ENCODE measurements at places on chromosomes 3 and 15.

- no peak for DNase-seq
These were observed 405.8 kb downstream of the OCA2 start for GRCh38 chr15:27693280-27693679.

DNA sequence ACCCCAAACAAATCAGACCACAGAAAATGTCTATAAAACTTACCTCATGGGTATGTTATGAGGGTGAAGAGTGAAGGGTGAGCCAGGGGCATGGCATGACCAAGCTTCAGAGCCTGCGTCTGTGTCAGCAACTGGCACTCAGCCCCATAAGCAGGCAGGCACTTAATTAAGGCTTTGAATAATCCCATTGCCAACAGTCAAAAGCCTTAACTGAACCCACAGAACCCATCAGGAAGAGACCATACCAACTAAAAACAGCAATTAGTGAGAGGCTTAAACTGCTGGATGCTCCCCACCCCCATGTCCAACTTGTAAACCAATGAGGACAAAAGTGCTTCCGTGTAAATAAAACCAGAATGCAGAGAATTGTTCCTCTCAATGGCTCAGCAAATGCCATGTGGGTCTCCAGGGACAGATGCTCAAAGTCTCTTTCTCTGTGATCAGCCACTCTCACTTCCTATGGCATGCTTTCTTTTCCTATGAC, 126.0 kb downstream of the MYLK start:
- no peak for DNase-seq

GRCh38 chr3:123480428-123480827, 31.5 kb upstream of the ADCY5 start:
- no peak for DNase-seq

DNA sequence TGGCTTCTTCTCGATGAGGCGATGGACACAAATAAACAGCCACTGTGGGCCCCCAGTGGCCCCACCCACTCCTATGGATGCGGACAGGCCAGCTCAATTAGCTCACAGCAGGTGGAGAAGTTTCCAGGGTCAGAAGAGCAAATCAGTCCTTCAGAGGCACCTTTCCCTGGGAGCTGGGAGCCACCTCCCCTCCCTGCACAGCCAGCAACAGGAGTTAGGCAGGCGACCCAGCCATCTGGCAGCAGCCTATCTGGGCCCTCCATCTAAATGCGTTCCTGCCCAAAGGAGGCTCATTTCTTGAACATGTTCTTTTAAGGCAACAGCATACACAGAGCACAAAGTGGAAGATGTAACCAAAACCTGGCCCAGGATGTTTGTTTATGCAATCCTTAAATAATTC, 211.9 kb upstream of the ARRDC4 start:
- no peak for DNase-seq

DNA sequence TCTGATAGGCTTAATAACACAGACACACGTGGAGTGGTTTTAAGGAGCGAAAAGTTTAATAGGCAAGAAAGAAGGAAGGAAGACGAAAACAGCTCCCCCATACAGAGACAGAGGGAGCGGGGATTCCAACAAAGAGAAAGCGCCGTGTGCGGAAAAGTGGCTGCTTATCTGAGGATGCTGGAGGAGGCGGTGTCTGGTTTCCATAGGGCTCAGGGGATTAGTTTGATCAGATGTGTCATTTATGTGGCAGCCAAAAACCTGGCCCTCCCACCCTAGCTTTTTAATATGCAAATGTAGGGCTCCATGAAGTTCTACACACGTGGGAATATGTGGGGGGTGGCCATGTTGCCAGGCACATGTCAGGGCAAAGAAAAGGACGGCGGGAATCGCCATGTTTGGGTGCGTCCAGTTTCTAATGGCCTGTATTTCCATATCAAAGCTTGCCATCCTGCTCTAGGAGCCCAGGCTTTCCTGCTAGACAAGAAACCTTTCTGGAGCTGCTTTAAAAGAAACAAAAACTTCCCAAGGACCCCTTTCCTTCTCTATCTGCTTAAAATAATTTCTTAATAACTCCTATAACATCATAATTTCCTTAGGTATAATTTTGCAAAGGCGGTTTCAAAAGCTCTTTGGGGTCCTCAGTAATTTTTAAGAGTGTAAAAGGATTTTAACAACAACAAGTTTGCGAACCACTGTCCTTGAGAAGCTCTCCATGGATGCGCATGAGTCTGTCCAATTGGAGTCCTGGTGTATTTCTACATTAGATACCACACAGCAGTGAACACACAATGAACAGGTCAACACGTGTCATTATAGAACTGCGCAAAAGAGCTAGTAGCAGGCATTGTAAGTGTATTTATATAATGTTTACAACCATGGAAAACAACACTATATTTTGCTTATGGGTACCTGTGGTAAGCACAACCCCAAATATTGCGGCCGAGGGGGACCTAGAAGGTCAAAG, 622 bp upstream of the ZNF589 start:
- no peak for DNase-seq

- no peak for DNase-seq
These were observed 171.7 kb upstream of the TLE3 start for GRCh38 chr15:70269311-70269911.

- DNase-seq: no peak
These were observed 237.8 kb upstream of the ADAMTS9 start for GRCh38 chr3:64925575-64925974.

DNA sequence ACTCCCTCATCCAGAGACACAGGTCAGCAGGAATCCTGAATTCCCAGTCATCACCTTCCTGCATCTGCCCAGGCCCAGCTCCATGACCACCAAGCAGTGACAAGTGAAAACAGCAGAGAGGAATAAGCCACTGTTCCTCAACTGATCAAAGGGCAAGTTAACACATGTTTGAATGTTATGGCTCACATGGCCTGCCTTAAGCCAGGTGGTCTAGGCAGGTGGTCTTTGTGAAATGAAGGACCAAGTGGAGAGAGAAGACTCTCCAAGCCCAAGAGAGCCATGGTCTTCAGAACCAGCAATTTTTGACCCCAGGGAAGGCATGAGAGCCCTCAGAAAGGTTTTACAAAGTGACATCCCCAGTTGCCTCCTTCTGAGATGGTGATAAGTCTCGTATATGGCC, 161.8 kb downstream of the EPHB1 start:
- DNase-seq: no peak

DNA sequence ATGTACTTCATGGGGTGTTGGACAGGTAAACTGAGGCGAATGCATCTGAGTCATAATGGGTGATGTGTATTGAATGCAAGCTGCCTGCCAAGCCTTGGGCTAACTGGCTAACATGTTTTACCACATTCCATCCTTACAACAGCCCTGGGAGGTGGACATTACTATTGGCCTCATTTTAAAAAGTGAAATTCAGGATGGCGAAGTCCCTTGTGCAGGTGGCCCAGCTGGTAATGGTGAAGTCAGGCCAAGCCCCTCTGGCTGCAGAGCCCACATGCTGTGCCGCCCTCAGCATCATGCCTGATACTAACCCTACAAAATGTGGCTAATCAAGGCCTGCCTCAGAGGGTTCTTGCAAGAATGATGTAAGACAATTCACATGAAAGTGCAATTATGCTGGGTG, 60.0 kb upstream of the CHD2 start:
- DNase-seq: no peak

- peak; percentile 83 for DNase-seq
These were observed 2.7 kb downstream of the TMEM108 start for GRCh38 chr3:133040696-133041523.

GRCh38 chr15:49415638-49416037, 7.4 kb upstream of the FGF7 start:
- DNase-seq: no peak

DNA sequence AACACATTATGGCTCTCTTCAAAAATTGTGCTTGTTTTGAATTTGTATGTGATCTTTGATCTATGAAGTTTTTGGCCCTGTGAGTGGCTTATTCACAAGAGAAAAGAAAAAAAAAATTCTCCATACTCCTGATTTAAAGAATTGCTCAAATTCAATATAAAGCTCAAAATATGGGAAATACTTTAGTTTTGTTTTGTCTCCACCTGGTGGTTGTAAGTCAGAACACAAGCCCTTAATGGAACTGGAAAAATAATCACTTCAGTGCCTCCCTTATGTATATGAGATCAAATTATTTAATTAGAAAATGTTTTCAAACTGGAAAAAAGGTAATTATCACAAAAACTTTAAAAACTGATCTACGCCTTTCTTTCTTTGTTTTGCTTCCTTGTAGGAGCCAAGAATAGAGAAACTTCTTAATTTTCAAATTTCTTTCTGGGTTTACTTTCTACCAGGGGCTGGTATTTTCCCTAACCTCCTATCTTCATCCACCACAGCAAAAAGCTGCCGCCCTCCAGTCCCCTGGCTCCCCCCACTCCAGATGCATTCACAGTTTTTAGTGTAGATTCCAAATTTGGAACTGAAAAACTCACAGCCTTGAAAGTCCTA, 50.6 kb downstream of the SERP1 start:
- no peak for DNase-seq

DNA sequence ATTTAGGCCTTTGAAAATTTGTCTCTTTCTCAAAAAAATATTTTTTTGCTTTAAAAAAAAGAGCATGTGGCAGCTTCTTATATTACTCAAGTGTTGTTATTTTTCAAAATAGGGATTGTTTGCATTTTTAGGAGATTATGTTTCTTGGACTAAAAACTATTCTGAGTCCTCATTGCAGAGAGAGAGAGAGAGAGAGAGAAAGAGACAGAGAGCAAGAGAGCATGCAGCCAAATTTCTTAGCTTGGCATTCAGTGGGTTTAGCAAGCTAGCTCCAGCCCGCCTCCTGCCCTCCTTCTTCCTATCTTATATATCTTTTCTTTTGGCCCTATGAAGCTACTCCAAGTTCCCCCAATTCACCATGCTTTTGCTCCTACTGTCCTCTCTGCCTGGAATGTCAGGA, 55.7 kb downstream of the CEMIP start:
- no peak for DNase-seq

DNA sequence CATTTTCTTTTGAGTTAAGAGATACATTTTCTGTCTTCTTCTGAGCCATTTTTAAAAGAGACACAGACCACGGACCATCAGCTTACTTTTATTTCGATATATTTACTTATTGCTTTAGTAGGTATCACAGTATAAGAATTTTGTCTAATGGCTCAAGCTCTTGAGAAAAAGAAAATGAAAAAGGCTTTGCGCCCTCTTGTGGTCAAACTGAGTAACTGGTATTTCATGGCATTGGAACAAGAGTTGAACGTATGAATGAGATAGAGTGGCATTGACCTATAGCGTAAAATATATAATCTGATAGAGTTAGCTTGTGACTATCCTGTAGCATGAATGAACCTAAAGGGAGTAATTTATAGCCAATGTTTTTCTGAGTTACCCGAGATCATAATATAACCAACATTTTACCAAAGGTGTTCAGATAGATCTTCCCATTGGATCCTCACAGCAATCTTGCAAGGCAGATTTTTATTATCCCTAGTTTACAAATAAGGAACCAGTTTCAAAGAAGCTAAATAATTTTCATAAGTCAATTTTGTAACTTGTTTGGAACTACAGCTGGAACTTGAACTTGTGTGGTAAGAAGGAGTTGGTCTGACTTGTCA, 154.6 kb downstream of the POLR2M start:
- no peak for DNase-seq

DNA sequence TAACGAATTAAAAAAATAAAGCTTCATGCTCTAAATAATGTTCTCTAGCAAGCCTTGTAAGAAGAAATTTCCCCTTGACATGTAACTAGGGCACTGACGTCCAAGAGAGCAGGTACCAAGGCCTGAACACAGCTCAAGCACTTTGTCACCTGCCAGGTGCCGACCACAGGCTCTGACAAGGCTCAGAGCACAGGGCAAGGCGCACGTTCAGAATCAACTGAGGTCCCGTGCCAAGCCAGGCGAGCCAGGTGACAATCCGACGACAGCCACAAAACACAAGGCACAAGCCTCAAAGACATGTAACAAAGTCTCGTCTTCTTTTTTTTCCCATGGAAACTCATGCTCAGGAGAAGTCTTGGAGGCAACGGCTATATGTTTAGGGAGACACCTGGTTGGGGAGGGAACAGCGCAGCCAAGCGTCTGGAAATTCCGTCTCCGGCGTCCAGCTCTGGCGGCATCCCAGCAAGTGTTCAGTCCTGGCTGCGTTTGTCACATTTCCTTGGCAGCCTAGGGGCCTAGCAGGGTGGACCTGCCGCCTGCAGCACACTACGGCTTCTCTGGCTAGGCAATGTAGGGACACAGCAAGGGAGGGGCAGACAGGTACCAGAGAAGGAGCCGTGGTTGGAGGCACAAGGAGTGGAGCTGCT, 76.7 kb downstream of the ADAMTS17 start:
- DNase-seq: peak; percentile 67

DNA sequence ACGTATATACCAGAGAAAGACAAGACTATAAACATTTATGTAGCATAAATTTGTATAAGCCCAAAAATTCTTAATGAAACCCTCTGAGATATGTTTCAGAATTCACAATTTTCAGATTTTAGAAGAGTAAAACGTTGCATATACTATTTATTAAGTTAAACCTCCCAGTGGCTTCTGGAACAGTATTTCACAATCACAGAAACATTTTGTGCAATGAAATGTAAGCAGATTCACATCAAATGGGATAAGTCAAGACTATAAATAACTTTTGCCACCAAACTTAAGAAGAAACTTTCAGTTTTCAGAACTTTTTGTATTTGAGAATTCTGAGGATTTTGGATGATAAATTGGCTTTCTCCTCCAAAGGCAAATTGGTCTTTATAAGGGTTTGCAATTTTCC, 9.2 kb downstream of the SLTM start:
- no peak for DNase-seq

GRCh38 chr3:134077649-134078161, 48.0 kb upstream of the SLCO2A1 start:
- no peak for DNase-seq

DNA sequence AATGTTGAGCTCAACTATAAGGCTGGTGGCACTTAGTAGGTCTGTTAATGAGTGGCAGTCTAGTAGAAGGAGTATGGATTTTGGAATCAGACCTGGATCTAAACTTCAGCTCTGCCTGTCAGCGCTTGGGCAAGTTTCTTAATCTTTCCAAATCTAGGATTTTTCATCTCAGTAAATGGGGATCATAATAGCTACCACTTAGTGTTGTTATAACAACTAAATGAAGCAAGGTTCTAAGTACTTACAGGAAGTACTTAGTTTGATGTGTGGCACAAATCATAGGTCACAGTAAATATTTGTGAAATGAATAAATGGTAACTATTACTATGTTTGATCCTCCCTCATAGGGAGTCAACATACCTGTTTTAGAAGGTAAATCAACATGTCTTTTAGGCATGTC, 31.4 kb downstream of the SLC49A4 start:
- no peak for DNase-seq

- DNase-seq: no peak
These were observed 311.7 kb upstream of the SEMA6D start for GRCh38 chr15:47405365-47406162.

- no peak for DNase-seq
These were observed 275.9 kb downstream of the ZIC4 start for GRCh38 chr3:147130461-147130860.

DNA sequence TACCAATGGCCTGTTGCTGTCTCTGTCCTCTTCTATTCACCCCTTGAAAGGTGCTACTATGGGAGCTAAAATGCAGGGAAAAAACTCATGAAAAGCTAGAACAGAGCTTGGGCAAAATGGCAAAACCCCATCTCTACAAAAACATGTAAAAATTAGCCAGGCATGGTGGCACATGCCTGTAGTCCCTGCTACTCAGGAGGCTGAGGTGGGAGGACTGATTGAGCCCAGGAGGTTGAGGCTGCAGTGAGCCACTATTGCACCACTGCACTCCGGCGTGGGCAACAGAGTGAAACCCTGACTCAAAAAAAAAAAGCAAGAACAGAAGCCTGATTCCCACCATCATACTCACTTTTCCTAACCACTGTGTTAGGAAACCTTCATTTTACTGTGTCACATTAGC, 1.9 kb downstream of the MAP4 start:
- no peak for DNase-seq

GRCh38 chr3:188001093-188001492, 152.9 kb upstream of the LPP start:
- DNase-seq: no peak
